Fibroblast of skin of left quadriceps (primary cell): ENCODE measurements at places on chromosomes 16 and 17.

GRCh38 chr16:60419859-60420258, 1616.4 kb downstream of the CDH8 start:
- DNase-seq = no peak

DNA sequence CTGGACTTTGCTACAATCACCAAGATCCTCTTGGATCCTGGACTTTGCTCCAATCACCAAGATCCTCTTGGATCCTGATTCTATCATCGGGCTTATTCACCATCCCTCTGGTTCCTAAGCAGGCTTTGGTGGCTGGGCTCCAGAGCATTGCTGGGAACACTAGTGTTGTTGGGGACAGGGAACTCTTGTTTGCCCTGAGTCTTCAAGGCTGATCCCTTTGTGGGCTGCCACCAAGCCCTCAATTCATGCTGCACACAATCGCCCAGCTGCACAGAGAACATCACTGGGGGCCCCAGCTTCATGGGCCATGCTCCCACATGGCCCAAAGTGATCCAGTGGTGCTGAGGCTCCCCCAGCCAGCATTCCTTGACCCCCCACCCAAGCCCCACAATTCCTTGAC, 88.3 kb downstream of the TMEM132E start:
- no peak for DNase-seq

DNA sequence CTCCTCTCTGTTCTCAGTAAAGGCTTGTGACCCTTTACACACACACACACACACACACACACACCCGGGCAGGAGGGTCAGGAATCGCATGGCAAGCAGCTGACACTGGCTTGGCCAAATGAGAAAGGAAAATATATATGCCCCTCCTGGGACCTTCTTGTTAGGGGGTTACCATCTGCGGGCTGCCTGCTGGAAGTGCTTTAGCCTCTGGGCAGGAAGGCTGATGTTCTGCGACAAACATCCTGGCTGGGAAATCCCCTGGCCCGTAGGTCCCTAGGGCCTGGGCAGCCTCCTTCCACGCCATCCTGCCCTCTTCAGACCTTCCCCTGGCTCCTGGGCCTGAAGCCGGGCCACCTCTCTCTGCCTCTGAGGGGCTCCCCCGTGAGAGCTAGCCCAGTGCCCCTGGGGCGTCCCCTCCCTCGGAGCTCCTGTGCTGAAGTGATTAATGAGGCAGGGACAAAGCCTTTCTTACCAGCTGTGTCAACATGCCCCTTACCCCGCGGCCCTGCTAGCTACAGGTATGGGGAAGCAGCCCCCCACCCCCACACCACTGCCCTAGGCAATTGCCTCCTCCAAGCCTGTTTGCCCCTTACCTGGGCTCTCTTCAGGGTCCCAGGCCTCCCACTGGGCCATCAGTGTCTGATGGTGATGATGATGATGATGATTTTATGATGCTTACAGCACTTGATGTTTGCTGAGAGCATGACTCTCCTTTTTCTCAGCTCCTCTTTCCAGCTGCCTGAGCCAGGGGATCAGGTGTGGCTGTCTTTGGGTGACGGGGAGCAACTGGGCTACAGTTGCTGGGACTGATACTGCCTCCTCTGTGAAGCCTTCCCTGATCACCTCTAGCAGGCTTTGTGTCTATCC, 32.8 kb upstream of the ETV4 start:
- no peak for DNase-seq

DNA sequence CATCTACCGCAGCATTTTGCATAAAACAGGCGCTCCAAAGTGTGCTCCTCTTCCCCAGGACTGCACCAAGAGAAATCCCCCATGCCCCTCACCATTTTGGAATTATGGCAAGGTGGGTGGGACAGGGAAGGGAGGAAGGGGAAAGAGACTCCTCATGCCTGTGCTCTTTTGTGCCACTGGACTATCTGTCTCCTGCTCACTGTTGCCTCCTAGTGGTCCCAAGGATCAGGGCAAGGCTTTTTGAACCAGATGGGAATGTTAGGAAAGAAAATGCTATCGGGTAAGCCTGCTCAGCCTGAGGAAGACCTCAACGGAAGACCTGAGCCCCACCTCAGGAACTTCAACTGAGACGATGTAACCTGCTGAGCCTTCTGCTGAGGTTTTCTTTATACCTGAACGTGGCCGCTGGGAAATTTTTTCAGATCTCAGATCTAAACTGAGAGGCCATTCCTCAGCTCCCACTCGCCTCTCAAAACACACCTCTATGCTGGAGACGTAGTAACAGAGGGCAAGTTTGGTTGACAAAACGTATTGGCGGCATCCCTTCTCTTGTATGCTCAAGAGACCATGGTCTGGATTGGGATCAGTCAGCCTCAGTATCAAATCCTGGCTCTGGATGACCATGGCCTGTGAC, 58.3 kb downstream of the SPACA3 start:
- DNase-seq = peak; percentile 7

DNA sequence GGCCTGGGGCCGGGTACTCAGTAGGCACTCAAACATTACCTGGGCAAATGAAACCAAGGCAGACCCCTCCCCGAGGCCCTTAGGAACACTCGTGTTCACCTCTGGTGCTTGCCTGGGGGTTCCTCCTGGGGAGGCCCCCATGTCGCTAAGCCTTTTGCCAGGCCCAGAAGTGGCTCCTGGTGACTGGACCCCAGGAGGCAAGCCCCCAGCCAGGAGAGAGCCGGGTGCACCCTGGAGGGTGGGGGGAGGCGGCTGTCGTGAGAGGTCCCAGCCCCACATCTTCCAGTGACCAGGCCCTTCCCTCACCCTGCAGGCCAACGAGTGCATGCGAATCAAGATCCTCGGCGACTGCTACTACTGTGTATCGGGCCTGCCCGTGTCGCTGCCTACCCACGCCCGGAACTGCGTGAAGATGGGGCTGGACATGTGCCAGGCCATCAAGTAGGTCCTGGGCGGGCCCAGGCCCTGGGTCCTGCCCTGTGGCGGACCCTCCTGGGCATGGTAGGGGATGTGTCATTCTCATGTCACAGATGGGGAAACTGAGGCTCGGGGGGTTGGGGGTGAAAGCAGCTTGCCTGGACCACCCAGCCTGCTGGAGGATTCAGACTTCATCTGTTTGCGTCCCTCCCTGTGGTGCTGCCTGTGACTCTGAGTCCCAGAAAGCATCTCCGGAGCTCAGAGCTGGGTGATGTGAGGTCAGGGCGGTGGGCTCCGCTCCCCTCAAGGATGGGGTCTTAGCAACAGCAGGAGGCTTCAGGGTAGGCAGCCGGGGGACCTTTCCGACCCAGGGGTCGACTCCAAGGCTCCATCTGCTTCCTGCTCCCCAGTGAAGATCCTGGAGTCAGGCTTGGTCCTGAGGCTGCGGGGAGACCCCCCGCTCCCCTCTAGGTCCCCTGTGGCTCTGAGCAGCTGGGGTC, 32.5 kb downstream of the ADCY7 start:
- DNase-seq = no peak

- no peak for DNase-seq
These were observed 13.9 kb upstream of the HELZ start for GRCh38 chr17:67258821-67259468.

DNA sequence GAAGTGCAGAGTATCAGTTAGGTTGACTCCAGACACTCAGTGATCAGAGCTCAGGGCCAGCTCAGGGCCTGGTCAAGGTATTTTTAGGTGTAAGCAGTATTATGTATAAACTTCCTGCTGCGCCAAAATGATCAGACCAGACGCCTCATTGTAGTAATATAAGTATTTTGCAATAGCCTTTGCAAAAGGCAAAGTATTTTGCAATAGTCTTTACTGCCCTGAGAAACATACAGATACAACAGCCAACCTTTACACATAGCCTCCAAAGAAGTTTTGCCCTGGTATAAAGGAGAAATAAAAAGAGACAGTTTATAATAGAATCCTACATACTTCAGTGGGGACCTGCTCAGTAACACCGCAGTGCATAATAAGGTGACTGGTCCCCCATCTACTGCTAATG, 333.0 kb upstream of the EEF2KMT start:
- DNase-seq = no peak
